ENCODE measurements at places on chromosomes 3 and 15.
A peak's percentile ranks its signal among the peaks of the same experiment; 100 is the strongest.

DNA sequence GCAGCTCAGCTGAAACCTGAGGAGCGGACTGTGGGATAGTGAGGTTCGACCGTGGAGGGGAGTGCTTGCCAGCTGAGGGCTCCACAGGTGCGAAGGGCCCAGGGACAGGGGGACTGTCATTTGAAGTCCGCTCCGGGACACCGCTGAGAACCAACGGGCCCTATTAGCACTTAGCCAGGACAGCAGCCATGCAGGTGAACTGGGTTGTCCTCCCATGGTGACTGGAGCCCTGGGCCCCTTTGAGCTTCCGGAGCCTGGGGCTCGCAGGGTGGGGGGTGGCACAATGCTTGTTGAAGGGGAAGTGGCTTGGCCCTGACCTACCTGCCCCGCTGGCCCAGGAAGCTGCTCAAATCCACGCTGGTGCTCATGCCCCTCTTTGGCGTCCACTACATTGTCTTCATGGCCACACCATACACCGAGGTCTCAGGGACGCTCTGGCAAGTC, 24.7 kb downstream of the PTH1R start:
- DNase-seq = no peak

GRCh38 chr3:16429086-16429485, 84.4 kb downstream of the RFTN1 start:
- DNase-seq = no peak

DNA sequence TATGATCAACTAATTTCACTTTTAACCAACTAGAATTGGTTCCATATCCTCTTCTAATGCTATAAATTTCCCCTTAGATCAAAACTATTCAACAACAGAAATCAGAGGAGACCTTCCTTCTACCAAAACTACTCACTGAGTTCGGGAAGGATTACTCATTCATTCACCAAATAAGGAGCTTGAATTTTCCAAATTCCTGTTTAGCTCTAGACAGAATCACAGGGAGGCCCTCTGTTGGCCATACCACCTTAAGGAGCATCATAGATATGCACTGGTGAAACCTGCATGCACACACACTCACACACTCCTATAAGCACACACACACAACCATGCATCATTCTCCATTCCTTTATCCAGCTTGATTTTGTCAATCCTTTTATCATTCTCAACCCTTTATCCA, 49.0 kb downstream of the SUCLG2 start:
- no peak for DNase-seq

- DNase-seq = peak; percentile 80
These were observed 28.3 kb downstream of the GOLGA6A start for GRCh38 chr15:74053941-74054529.

- no peak for DNase-seq
These were observed 301.3 kb downstream of the ZNF385D start for GRCh38 chr3:21449738-21450137.

GRCh38 chr3:187456250-187456649, 88.1 kb downstream of the RTP4 start:
- no peak for DNase-seq

DNA sequence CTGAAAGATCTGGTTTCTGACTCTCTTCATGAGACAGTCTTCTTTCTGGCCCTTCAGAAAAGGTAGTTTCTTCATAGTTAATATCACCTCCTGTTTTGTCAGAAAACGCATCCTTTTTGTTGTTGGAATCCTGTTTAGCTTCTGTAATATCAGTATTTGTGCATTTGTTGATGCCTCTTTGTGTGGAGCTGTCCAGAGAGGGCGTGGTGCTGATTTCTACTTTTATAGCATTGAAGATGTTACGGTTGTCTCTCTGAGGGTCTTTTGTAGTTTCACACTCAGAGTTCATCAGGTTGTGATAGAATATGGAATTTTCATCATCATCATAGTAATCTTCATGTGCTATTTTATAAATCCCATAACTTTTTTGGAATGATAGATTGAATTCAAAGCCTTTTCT, 8.9 kb downstream of the GPR149 start:
- DNase-seq = no peak

DNA sequence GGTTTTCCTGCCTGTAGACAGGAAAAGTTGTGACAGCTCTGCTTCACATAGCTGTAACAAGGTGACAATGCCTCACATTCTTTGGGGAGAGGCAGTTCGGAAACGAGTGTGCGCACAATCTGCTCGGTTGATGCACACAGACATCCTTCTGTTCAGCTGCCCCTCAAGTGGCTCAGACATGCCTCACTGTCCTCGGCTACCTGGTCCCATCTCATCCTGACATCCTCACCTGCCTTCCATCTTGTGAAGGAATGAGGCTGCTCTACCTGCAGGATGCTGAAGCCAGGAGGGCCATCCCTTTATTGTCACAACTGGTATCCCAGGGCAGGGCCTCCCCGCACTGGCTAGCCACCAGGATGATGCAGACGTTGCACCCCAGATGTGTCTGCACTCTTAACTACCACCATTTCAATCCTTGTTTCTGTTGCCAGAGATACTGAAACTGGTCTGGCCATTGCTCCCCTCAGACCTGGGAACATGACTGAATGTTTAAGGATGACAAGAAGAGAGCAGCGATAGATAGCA, 19.4 kb downstream of the SRPRB start:
- DNase-seq = no peak

DNA sequence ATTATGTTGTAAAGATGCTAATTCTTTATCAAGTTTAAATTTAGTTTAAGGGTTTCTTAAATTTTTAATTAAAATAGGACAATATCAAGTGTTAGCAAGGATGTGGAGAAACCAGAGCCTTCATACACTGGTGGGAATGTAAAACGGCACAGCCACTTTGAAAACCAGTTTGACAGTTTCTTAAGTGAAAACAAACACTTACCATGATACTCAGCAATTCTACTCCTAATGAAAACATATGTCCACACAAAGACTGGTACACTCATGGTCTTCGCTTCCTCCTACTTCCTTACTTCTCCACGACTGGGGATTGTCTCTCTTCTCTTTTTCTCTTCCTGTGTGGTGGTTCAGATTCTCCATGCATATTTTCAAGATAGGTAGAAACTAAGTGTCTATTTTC, 9.2 kb downstream of the SKIC8 start:
- no peak for DNase-seq

DNA sequence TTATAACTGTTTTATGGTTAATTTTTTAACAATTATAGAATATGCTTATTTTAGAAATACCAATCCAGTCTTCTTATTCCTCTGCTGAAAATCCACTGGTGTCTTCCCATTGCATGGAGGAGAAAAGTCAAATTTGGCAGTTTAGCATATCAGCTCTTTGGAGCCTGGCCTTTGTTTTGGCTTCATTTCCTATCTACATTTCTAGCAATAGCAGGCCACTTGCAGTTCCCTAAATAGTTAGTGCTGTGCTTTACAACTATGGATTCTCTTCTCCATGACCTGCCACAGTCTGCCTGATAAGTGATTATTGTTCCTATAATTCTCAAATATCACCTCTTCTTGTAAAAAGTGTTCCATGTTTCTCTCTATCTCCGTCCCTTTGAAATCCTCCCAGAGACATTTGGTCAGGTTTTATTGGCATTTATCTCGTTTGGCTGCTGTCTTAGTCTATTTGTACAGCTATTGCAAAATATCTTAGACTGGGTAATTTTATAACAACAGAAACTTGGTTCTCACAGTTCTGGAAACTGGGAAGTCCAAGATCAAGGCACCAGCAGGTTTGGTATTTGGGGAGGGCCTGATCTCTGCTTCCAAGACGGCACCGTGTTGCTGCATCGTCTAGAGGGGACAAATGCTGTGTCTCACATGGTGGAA, 8.2 kb upstream of the SEC22A start:
- no peak for DNase-seq

- DNase-seq = no peak
These were observed 18.4 kb downstream of the HDAC11 start for GRCh38 chr3:13498354-13499060.

- no peak for DNase-seq
These were observed 560.8 kb upstream of the RGMA start for GRCh38 chr15:93649691-93650235.

DNA sequence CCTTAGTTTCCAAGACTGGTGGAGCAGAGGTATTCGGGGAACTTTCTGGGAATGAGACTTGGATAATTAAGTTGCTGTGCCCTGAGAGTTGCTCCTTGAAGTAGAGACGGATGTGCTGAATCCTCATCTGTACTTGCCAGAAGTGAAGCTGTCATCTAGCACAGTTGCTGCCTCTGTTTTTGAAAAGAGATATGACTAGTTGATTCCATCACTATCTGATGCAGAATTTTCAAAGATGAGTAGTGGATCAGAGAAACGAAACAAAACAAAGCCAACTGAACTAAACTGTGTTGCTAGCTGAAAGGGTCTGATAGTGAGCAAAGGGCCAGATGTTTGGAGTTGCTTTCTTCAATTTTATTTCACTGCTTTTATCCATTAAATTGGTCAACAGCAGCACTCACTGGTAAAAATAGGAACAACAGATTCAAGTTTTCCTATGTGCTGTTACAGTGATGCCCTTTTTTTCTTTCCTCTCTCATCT, 52.7 kb downstream of the MITF start:
- no peak for DNase-seq

- no peak for DNase-seq
These were observed 76.0 kb upstream of the GSK3B start for GRCh38 chr3:120170223-120170622.

- no peak for DNase-seq
These were observed 93.3 kb downstream of the ADAMTSL3 start for GRCh38 chr15:83747050-83747717.

DNA sequence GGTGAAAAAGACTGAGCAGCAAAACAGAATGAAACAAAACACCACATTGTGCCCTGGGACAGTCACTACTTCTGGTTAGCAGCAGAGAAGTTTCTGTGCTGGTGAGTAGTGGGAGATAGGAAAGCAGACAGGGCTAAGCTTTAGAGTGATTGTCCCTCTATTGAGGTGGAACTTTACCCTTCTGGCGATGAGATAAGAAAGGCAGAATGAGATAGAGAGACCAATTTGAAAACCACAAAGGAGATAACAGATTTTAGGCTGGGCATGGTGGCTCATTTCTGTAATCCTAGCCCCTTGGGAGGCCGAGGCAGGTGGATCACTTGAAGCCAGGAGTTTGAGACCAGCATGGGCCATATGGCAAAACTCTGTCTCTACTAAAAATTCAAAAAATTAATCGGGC, 208.5 kb downstream of the TBL1XR1 start:
- DNase-seq = no peak

DNA sequence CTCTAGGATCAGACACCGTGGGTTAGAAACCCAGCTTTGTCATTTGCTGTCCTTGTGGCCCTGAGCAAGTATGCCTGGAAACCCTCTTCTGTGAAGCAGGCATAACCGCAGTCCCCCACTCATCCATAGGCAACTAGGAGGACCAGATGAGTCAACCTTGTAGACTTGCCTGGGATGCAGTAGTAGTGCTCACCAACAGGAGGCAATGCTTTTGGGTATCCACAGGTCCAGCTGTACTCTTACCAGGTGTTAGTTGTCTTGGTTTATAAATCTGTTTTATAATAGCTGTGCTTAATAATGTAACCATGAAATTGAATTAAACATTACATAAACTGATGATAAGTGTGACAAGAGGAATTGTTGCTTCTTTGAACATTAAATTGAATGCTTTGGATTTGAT, 389.3 kb downstream of the IL20RB start:
- DNase-seq = no peak

- no peak for DNase-seq
These were observed 177.1 kb upstream of the FEZF2 start for GRCh38 chr3:62550439-62550838.

DNA sequence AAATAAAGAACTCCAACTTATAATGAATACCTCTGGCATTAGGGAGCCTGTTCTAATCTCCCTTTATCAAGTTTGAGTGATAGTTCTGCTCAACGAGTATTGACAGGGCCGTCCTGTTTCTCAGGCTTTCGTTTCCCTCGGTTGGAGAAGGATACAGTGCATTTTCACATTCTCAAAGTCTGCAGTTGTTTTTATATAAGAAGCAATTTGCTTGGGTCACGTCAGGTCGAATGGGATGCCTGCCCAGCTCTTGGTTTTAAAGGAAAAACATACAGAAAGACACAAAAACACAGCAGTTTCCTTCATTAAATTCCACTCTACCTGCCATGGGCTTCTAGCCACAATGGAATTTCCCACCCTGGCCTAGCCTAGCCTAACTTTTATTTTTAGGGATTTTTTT, 366.3 kb downstream of the TIGIT start:
- DNase-seq = no peak

DNA sequence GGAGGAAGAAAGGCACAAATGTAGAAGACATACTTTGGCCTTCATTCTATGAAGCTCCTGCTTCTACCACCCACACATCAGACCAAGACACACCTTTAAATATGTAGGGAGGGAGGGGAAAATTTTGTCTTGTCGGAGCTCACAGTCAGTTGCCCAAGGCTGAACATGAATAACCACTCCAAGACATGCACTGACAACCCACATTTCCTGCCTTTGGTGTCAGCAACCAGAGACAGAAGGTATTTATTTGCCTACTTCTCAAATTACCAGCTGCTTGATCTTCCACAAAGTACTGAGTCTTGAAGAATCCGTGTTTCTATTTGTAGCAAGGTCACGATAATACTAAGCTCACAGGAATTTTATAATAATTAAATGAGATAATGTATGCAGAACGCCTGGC, 169.7 kb downstream of the KCNMB2 start:
- no peak for DNase-seq

GRCh38 chr3:196821806-196822355, 45.8 kb upstream of the SENP5 start:
- DNase-seq = no peak

- no peak for DNase-seq
These were observed 120.8 kb downstream of the RFTN1 start for GRCh38 chr3:16392717-16393116.

- DNase-seq = no peak
These were observed 93.1 kb downstream of the IL1RAP start for GRCh38 chr3:190607021-190607420.

DNA sequence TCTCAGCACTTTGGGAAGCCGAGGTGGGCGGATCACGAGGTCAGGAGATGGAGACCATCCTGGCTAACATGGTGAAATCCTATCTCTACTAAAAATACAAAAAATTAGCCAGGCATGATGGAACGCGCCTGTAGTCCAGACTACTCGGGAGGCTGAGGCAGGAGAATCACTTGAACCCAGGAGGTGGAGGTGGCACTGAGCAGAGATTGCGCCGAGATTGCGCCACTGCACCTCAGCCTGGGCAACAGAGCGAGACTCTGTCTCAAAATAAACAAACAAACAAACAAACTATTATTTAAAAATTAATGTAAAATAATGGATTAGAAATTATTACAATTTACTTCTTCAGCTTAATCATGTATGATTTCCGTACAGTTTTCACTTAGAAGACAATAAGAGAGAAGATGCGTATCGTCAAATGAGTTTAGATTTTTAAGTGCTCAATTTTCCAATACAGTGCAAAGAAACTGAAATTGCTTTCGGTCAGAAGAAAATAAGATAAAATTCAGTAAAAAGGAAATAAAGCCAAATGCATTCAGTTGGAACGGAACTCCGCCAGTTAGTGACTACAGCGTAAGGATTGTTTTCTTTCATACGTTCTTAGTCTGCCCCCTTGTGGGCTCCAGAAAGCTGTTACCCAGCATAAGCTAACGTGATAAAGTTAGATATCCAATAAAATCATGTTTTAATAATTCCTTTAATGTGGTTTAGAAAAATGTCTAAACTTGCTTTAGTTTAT, 24.8 kb downstream of the AADAC start:
- DNase-seq = peak; percentile 27
